ENCODE measurements at places on chromosomes 12 and 14.

- DNase-seq: peak; percentile 14
Measured at GRCh38 chr12:6688543-6688998, 604 bp downstream of the ZNF384 start.

GRCh38 chr12:124030510-124030909 lies 57.5 kb downstream of the ZNF664 start:
- DNase-seq: no peak

DNA sequence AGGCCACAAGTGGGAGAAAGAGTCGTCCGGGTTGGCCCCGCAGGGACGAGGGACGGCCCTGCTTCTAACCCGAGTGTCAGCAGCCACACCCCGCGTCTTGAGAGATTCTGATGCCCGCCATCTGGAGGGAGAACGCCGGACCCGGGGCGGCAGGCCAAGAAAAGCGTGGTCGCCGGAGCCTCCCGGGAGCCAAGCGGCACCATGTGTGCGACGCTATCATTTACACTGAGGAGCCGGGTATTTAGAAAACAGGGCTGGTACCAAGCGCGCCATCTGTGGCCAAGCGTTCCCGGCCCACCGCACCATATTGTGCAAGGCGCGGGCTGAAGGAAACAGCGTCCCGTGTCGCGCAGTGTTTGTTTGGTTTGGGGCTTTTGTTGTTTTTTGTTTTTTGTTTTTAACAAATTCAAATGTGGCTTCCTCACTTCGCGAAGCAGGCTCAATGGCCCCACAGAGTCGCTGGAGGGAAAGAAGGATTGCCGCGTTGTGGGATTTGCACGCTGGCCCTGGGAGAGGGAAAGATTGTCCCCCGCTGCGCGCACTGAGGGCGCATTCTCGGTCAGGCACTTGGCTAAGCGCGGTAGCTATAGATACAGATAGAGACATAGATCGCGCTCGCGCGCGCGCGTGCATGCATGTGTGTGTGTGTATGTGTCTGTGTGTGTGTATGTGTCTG lies 153.8 kb downstream of the BCL11B start:
- DNase-seq: peak; percentile 15

- DNase-seq: no peak
Measured at GRCh38 chr14:100111931-100112704, 46.9 kb downstream of the EVL start.

GRCh38 chr14:79552778-79553177 lies 658.5 kb downstream of the DIO2 start:
- DNase-seq: no peak

DNA sequence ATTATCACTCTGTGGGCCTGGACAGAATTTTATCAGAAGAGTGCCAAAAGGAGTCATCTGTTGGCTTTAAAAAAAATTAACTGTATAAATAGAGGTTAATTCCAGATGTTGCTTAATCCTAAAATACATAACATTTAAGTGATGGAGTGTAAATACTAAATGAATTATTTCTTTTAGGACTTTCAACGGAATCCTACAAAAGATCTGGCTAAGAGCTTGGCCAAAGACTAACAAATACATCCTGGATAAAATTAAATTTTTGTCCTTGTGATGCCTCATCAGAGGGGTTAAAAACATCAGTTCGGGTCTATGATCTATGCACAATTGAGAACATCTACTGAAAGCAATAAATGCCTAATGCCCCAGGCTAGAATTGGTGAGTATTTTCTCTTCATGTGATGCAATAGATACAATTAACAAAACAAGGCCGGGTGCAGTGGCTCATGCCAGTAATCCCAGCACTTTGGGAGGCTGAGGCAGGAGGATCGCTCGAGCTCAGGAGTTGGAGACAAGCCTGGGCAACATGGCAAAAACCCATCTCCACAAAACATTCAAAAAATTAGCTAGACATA lies 49.8 kb upstream of the RAP1B start:
- DNase-seq: no peak

DNA sequence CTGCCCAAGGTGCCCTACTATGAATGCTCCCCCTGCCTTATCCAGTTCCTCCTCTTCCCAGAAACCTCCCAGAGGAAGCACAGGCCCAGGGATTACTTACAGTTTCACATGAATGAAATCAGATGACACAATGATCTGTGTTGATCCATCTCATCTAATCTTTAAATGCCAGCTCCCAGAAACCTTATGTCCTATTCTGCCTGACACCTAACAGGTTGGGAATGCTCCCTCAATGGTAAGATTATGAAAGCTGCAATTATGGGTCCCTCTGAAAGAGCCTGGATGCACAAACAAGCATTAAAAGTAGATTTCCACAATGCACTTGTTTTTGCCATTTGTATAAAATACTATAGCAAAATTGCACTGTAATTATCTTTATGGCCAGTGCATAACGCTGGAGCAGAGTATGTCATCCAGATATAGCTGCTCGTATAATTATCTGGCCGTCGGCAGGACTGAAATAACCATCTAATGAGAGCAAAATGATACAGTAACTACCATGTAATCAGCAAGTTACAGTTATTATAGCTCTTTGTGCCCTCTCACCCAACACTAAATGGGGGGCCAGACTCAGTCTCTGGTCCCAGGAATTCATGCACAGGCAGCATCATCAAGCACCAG lies 4.4 kb upstream of the ZBTB39 start:
- no peak for DNase-seq

GRCh38 chr12:110846615-110847566 lies at the start of gene CCDC63:
Gene CCDC63 (plus strand): TSS chr12:110846987. CDS start chr12:110852955, 5,968 bp downstream.
- peak; percentile 1 for DNase-seq

DNA sequence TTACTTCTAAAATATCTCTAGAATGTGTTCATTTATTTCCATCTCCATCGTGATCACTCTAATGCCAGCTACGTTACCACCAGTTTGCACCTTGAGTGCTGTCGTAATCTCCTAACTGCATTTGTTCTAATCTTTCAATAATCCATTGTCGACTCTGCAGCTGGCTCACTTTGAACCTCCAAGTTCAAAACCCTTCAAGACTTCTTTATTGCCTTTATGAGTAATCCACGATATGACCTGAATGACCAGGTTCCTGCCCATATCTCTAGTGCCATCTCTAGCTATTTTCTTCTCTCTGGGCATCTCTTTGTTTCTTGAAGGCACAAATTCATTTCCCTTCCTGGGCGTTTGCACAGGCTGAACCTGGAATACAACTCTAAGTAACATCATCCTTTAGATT lies 76.7 kb downstream of the SRGAP1 start:
- DNase-seq: no peak

DNA sequence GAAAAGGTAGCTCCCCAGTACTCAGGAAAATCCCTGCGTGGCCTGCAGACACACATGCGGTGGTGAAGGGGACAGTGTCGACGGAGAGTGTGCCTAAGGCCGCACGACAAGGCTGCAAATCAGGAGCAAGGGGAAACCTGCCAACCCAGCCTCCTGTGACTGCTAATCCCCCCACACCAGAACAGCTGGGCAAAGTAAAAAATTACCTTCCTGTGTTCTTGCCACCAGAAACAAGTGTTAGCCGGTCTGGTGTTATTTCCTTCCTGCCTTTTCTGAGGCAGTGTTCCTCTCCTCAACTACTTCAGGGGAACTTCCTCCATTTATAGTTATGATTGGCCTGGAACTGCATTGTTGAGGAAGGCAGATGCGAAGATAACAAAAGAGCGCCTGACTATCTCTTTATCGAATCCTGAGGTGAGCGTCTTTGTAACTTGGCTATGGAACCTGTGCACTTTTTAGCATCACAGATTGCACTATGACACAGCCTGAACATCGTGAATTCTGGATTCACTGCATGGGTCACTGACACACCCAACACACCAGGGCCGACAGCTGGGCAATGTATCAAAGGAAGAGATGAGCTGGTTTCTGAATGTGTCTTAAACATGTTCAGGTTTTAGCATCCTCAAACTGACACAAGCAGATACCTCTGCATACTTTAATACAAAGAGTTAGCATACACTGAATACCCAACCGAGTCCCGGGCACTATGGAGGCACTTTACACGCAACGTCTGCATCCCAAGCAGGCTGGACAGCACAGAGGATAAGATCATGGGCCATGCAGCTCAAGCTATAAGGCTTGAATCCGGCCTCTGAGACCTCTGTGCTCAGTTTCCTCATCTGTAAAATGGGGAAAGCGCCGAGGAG lies 28.9 kb downstream of the SLC15A4 start:
- DNase-seq: peak; percentile 14

DNA sequence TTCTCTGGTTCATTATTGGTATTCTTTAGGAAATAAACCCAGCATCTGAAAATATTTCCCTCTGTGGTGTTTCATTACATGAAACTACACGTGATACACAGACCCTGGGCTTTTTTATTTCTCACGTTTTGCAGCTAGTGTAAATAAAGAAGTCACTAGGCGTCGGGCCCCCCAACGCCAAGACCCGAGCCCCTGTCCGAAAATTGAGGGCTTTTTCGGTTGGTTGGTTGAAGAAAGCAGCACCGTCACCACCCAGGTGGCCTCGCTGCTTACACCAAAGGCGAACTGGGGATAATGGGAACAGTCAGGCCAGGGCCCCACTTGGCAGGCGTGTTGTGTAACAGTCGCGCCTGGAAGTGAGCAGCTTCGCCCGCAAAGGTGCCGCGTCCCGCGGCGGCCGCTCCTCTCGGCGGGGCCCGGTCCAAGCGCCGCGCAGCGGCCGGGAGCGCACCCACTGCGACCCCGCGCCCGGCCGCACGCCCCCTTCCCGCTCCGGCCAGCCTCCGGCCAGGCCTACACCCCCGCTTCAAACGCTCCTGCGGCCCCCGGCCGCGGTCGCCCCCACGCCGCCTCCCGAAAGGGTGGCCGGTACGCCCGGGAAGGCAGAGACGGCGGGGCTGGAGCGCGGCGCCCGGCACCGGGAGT lies 1.2 kb downstream of the DUSP16 start:
- DNase-seq: peak; percentile 45

- no peak for DNase-seq
Measured at GRCh38 chr12:42730291-42730690, 140.7 kb upstream of the PRICKLE1 start.

DNA sequence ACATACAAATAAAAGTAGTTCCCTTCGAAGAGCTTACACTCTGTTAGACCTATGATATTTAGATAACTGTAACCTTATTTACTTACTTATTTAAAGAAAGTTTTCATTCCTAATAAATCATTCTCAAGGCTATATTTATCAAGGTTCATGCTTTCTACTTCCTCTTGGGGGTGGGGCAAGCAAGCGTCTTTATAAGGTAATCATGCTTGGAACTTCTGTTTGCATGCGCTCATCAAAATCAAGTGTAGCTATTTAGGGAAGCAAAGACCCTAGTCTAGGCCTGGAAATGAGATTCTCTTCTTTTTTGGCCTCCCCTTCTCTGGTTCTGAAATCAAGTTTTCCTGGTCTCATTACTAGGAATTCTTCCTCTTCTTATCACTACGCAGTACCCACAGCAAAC lies 766 bp downstream of the RERG start:
- DNase-seq: no peak

DNA sequence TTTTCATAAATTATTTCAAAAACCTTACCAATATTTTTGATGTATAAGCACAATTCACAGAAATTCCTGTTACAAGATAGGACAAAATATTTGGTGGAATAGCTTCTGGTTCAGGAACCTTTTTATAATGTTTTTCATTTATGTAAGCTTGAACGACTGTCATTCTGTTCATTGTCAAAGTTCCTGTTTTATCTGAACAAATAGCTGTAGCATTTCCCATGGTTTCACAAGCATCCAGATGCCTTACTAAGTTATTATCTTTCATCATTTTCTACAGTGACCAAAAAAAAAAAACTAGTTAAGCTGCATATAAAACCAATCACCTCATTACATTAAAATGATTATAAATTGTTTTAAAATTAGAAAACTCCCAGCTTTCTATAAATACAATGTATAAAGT lies 87.1 kb downstream of the ATP2B1 start:
- no peak for DNase-seq

- no peak for DNase-seq
Measured at GRCh38 chr14:27608377-27608776, 1010.5 kb upstream of the NOVA1 start.

- no peak for DNase-seq
Measured at GRCh38 chr12:68844318-68844745, 36.4 kb downstream of the MDM2 start.

GRCh38 chr12:109150124-109150640 lies 33.8 kb downstream of the ACACB start:
- DNase-seq: no peak

- DNase-seq: no peak
Measured at GRCh38 chr12:50065726-50066310, 8.4 kb downstream of the ASIC1 start.

DNA sequence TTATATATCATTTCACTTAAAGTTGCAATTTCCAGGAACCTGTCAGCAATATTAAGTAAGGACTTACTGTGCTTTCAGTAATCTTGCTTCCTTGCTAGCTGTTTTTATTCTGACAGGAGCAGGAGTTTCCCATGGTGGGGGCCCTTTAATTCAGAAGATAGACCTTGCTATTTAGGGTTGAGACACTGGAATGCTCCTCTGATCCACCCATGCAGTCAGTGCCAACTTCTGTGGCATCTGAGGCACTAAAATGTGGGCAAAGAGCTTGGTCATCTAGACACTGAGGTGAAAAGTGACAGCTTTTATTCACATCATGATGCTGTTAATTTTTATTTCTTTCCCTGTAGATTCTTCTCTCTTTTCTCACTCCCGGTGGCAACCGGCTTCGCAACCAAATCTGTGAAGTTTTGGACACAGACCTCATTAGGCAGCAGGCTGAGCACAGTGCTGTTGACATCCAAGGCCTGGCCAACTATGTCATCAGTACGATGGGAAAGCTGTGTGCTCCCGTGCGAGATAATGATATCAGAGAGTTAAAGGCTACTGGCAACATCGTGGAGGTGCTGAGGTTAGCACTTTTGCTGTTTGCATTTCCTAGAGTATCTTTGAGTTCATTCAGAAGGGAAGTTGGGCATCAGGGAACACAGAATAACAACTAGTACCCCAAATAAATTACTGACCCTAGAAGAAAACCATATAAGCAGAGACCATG lies 18.8 kb downstream of the TCP11L2 start:
- DNase-seq: no peak

DNA sequence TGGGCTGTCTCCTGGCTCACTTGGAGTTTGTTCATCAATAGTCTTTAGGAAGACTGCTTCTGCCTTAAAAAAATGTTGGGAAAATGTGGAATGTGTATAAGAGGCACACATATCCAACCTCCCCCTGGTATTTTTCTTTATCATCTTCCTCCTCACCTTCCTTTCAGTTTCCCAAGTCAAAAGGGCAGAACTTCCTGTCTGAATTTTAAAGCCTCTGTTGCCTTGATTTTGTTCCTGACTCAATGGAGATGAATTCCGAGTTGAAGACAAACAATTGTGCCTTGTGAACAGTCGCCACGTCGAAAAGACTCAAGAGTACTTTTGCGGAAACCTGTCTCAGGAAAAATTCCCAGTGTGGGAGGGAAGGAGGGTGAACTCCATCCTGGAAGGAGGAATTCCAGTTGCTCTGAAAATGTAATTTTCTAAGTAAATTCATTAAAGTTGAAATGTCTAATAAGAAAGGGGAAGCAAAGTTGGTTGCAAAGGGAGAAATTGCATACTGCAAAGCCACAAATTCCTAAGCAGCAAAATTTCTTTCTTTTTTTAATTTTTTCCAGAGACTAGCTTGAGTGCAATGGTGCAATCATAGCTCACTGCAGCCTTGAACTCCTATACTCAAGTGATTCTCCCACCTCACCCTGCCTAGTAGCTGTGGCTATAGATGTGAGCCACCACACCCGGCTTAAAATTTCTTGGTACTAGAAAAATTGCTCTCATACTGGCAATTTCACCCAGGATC lies 50.2 kb upstream of the ELK3 start:
- no peak for DNase-seq

GRCh38 chr12:116123451-116124258 lies 153.8 kb downstream of the MED13L start:
- no peak for DNase-seq

All from T-cell (primary cell).